Activated CD4-positive, alpha-beta T cell treated with anti-CD3 and anti-CD28 coated beads, Interleukin-2, amount 50 U/mL, for 16 hours (primary cell): ENCODE measurements at places on chromosomes 3 and 15.

DNA sequence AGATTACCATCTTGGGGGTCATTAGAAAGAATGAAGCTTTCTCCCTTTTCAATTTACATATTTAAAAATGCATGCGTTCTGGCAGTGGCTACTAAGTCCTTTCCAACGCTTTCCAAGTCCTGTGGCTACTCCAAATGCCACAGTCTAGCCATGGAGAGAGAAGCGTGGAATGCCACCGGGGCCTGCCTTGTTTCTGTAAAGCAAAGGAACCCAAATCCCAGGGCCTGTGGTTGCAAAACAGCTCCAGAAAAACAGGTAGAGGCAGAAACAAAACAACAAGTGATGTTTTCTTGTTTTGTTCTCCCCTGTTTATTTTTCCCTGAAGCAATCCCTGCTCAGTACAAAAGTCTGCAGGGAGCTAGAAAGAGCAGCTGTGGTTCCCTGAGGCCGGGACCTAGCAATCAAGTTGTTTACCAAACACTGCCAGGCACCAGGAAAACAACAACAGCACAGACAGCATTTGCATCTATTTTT is 85.5 kb downstream of the FOXP1 start:
- no peak for DNase-seq

- DNase-seq, result no peak
Measured at GRCh38 chr3:154022606-154023005, 98.6 kb upstream of the ARHGEF26 start.

DNA sequence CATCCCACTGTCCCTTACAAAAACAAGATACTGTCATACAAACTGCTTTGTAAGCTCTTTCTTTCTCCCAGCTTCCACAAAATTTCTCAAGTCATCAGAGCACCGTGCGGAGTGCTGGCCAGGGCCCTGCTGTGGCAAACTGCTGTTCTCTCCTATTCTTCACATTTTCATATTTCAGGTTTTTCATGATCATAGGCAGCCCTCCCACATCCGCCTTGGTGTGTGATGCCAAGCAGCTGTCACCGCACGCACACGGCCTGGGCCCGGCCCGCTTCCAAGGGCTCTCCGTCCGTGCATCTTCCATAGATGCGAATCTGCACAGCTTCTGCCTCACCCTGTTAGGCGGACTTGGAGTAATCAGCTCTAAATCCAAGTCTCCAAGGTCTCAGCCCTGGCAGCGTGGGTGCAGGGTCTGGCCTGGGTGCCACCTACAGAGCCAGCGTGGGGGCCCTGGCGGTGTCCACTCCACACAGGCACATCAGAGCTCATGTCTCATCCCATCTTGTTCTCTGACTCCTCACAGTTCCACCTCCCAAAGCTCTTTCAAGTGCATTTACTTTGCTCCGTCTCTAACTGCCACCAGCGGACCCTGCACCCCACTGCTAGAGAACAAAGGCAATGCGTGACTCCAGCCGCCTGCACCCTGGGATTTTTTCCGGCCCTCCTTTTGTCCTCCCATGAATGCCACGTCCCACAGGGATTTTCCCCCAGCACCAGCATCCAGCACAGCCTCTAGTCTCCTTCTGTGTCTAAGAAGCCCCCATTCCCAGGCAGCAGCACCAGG is 27.2 kb downstream of the CYFIP1 start:
- no peak for DNase-seq

GRCh38 chr3:94887065-94887464 is 824.2 kb downstream of the NSUN3 start:
- DNase-seq, result no peak

DNA sequence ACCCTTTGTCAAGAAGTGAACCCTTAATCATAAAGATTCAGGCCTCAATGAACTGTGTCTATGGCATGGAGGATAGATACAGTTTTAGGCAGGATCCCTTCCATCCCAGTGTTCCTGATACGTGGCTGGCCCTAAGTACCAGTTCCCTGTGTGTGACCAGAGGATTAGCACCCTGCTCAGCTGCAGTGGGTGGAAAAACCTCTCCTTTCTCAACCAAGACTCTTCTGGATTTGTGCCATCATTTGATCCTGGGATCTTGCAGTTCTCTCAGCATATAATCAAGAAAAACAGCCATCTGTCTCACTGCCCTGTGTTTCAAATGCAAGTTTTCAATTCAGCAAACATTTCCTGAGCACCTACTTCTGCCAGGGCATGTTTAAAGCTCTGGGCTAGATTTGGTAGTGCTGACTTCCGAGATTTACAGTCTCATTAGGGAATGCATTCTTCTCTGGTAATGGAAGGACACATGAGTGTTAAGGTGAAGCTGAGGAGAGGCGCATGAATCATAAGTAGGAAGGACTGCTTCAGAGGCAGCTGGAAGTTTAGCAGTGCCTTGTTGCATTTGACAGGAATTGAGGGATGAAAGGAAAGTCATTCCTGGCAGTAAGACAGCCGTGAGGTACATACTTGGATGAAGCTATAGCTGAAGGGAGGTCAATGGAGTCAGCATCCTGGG is 388.3 kb downstream of the MFSD1 start:
- no peak for DNase-seq

- DNase-seq, result no peak
Measured at GRCh38 chr3:166582236-166582635, 745.0 kb upstream of the BCHE start.

DNA sequence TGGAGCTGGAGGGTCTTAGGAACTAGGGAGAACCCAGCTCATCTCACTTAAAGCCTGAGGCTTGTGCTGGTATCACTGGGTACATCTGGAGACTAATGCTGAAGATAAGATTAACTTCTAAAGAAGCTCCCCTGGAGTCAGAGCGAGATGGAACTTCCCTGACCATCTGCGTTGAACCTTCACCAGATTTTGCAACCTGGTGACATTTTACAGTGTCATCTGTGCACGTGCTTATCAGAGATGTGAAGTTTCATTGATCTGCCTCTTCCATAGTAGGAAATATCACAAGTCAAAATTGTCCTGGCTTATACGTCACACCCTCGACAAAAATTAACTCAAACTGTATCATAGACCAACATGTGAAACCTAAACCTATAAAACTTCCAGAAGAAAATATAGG is 395.5 kb downstream of the SHQ1 start:
- DNase-seq, result no peak

GRCh38 chr3:127049393-127049792 is 66.5 kb downstream of the PLXNA1 start:
- DNase-seq, result no peak

GRCh38 chr15:83512459-83512858 is 65.3 kb downstream of the SH3GL3 start:
- DNase-seq, result no peak

DNA sequence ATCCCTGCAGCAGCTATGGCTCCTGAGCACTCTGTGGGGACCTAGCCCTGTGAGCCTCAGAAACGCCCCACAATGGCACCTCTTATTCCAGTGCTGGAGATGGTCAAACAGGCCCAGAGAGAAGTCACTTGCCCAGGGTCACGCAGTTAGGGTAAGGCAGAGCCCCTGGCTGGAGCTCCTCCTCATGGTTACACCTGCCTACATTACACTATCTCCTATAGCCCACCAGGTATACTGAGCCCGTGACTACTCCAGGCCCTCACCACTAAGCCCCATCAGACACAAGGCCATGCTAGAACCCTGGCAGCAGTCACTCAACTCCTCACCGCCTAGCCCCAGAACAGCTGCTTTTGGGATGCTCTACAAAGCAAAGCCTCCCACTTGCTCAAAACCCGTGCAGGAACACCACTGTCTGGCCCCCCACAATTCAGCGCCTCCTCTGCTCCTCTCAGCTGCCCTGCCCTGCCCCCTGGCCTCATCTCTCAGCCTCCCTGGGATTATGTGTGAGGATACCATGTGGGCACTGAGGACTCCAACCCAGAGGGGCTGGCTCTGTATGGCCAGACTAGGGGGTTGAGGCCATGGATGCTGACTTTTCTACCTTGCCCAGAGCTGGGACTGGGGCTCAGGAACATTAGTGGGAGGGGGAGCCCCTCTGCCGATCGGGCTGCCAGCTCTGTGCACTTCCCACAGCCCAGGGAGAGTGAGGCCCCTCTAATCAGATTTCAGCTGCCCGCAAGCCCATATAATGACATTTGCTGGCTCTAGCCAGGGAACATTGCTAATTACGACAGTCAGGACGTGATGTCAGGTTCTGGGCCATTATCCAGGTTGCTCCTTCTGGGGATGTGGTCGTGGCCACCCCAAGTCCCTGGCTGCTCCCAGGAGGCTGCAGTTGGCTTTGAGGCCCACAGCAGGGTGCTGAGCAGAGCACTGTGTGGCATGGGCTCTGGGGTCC is 4.0 kb downstream of the NT5DC2 start:
- DNase-seq, result no peak

- DNase-seq, result no peak
Measured at GRCh38 chr3:23112491-23112890, 90.6 kb upstream of the UBE2E2 start.

- no peak for DNase-seq
Measured at GRCh38 chr3:163476179-163476578, 1602.1 kb downstream of the SI start.

DNA sequence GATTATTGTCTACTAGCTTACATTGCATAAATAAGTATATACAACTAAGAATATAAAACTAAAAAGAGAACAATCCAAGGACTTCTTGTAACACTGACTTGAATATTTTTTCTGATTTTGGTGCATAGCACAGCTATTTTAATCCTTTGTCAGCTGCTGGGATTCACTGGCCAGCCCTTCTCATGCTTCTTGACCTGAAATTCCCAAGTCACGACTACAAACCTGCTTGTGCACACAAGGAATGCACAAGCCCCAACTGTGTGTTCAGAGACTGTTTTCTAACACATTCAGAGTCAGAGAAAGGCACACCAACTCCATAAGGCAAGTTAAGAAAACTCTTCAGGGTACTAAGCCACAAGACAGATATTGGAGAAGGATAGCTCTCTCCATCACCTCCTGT is 80.9 kb downstream of the TNIK start:
- no peak for DNase-seq

GRCh38 chr3:102398176-102398575 is 36.6 kb upstream of the ZPLD1 start:
- no peak for DNase-seq

DNA sequence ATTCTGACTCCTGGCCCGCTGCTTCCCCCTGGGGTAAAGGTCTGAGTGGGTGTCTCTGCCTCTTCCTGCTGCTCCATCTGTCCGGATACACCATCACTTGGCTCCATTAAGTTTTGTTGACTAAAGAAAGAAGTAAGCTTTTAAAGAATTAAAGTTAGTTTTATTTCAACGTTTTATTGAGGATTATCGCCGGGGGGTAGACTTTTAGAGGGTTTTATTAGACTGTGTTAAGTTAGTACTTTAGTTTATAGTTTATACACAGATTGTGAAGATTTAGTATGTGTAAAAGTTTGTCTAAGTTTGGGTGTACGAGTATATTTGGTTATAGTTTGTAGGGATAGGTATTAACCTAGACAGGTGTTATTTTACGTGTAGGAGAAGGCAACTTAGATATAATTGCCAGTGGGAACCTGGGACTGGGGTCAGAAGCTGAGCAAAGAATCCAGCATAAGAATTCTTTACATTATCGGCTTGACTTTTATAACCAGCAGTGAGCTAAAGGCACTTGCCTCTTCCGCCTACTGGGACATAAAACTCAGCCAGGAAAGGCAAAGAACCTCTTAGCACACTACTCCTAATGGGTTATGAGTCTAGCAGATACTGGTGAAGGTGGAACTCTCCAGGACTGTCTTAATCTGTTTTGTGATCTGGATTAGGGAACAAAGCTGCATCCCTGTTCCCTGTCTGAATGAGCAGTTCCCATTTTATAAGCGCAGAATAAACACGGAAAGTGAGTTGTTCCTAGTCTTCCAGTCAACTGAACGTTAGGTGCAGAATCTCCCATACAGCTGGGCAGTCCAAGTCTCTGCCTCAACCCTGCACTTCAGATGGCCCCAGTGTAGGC is 131.3 kb downstream of the FAM43A start:
- DNase-seq, result no peak

- DNase-seq, result no peak
Measured at GRCh38 chr3:194871143-194871863, 185.6 kb downstream of the FAM43A start.

DNA sequence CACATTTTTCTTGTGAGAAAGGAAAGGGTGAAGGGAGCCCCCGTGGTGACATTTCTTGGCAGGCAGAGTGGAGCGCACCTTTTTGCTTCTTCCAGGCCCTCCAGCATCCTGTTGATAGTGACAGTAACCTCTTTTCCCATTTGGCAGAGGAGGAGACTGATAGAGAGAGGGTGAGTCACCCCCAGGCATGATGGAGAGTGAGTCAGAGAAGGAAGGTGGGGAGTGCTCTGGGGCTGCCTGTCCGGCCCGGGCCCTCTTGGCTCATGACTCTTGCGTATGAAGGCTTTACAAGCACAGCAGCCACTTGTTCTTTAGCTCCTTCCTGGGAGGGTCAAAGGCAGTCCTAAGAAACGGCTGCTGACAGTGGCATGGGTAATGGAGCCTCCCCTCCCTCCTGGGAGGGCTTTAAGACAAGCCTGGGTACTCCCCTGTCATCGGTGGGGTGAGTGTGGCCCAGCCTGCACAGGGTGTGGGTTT is 16.0 kb downstream of the ANKRD63 start:
- no peak for DNase-seq

DNA sequence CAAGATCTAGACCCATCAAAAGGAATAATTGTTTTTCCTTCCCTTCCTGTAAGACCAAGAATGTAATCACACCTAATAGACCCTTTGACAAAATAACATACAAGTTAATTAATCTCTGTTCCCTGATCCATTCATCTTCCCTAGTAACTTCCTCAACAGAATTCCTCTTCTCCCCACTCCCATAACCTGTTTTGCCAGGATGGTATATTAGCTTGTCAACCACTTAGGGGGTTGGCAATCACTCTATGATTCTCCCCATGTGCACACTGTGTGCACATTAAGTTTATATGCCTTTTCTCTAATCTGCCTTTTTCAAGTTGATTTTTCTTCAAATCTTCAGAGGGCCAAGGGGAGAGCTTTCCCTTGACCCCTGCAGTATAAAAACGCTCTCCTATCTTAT is 2.7 kb upstream of the ATP11B start:
- DNase-seq, result no peak

- DNase-seq, result no peak
Measured at GRCh38 chr15:65056106-65056505, 10.9 kb downstream of the SLC51B start.

DNA sequence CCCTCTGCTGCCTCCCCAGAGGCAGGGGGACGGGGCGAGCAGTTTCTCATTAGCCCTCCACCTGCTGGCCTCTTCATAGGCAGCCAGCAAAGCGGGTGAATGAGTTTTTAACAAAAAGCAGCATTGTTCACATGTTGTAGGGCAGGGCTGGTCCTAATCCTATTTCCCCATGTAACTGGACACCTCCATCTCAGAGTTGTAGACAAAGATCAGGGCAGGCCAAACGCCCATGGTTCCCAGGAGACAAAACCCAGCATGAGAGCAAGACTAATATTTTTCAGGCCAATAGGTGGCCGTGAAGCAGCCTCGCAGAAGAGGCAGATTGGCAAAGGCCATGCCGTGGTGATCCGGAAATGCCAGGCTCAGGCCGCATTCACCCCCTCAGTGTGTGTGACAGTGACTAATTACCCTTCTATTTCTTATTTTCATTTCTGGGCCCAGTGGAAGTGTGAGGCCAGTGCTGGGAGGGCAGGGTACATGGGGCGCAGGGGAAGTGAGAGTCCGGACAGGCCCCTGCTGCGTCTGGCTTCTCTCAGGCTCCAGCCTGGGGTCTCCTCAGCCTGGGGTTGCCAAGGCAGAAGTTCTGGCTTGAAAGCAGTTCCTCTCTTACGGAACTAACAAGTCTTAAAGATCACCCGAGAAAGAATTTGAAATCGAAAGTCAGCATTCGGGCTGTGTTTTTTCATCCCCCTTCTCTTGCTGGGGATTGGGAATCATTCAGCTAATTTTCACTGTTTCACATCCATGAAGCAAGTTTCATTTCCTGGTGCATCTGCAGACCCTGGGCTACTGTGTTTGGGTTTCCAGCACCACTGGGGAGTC is 64.8 kb downstream of the BOC start:
- DNase-seq, result no peak
